Activated T-helper 17 cell treated with anti-CD3 and anti-CD28 coated beads, Interleukin-2, amount 50 U/mL, for 72 hours (primary cell): ENCODE measurements at places on chromosomes 4 and X.

- no peak for ATAC-seq
Observed at GRCh38 chrX:69027181-69028005, 137.9 kb downstream of the PJA1 start.

- ATAC-seq = peak; percentile 24
Observed at GRCh38 chrX:150693725-150694574, 754 bp downstream of the MTMR1 start.

DNA sequence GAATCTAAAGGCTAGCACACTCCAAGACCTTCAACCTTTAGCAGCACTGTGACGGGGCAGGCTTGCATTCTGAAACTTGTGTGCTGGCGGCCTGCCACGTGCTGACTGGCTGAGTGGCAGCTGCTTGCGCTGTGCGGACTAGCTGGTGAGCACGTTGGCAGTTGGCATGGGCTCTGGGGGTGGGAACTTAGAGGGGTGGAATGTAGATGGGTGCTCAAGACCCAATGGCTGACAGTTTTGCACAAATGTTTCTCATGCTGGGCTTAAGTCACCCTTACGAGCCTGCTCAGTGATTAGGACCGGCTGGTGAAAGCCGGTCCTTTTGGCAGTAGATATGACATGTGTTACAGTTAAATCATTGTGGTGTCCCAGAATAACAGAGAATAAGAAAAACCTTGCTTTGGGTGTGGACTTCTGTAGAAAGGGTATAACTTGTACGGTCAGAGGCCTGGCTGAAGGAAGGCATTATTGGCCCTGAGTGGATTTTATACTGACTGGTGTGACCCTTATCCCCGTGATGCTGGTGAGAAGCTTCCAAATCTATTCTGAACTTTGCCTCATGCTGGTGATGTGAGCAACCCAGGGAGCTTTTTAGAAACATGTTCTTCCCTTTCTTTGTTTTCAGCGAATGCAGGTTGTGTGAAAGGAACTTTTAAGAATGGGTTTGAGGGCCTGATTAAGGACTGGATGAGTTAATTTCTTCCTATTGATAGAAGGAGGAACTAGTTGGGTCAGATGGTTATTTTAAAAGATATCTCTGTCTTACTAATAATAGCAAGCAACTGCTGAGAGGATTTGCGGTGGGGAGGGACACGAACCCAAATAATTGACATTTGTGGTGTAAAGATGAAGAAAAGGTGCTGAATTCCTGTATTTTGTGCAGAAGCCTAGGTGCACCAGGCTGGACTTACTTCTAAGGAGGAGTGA is 107.4 kb upstream of the SLC4A4 start:
- ATAC-seq = no peak

DNA sequence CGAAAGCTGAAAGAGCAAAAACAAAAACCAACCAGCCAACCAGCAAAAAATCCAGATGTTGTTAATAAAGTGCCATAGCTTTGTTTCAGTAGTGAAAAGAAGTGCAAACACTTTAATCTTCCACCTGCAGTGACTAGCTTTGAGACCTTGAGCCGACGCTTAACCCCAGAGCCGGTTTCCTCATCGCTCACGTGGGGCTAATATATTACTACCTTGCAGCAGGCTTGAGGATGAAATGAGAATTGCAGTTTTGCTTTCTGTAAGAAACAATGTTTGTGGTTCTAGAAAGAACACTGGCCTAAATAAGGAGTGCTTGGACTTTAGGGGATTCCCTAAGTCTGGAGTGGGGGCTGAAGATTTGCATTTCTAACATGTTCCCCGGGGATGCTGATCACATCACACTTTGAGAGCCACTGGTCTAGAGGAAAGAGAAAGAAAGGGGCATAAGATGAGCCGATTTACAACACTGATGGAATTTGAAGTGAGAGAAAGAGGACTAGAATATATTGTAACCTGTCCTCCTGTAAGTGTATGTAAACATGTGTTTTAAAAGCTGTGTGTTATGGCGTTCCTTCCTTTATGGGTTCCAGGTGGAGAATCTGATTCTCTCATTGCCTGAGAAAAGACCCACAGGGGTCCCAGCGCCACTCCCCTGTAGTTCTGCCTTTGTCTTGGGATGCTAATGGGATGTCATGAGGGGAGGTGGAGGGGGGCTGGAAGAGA is 1.4 kb downstream of the FGF2 start:
- peak; percentile 84 for ATAC-seq

DNA sequence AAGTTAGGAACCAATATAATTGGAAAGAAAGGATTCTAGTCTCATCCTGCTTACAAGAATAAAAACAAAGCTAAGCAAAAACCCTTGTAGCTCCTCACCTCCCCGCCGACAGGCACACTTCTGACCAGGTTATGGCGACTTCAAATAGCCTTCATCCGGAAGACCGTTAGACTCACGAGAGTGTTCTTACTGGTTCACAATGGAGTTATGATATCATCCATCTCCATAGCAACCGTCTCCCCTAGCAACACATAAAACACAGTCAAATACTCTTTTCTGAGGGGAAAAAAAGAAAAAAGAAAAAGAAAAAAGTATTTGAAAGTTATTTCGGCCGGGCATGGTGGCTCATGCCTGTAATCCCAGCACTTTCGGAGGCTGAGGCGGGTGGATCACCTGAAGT is at the start of gene IL13RA2:
Gene IL13RA2 (minus strand): TSS at position 162 of the 400 bp plus-strand sequence. CDS start 347 bp downstream, outside the sequence.
- no peak for ATAC-seq

DNA sequence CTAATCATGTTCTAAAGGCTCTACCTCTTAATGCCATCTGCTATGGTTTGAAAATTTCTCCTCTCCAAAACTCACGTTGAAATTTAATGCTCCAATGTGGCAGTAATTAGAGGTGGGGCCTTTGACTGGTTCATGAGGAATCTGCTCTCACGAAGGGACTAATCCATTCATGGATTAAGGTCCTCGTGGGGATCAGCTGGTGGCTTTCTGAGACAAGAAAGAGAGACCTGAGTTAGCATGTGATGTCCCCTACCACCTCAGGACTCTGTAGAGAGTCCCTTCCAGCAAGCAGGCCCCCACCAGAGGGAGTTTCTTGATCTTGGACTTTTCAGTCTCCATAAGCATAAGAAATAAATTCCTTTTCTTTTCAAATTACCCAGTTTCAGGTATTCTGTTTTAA is 65.3 kb downstream of the WDFY3 start:
- no peak for ATAC-seq

GRCh38 chr4:78693777-78694456 is 82.2 kb upstream of the BMP2K start:
- ATAC-seq = no peak

DNA sequence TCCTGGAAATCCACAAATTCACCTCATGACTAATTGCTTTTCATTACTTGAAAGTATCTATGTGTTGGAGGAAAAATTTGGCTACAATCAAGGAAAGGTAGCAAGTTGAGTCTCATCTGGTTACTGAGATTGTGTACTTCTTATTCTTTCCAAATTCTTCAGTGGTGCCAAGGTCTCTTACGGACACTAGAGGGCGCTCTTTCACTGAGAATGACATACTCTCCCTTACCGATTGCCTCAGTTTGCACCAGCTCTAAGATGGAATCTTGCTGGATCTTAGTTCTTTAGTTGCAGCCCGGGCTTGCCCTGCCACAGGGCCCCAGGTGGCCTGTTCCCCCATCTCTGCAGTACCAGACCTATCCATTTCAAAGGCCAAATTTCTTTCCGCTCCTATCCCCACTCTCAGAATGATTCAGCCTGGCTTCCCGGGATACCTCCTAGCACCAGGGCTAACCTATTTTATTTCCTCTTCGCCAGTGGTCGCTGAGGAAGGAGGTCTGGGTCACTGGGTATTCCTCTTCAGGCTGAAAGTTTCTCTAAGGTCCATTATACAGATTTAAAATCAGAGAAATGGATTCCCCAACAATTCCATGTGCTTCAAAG is 24.6 kb upstream of the GPR50 start:
- peak; percentile 44 for ATAC-seq

GRCh38 chrX:12993826-12994225 is 18.9 kb downstream of the TMSB4X start:
- no peak for ATAC-seq

DNA sequence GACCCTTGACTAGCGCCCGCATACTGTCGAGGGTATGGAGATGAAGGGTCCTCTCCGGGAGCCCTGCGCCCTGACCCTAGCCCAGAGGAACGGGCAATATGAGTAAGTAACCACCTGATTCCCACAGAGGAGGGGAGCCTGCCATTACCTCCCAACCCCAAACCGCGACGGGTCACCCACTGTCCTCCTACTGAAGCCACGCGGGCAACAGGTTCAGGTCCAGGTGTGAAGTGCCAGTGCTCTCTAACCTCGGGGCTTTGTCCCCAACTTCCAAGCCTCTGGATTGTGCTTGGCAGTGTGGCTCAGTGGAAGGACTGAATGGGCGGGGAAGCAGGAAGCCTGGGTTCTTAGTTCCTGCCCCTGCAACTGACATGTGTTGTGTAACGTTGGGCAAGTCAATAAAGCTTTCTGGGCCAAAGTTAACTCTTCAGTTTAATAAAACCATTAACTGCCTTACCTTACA is 694 bp downstream of the OCRL start:
- ATAC-seq = peak; percentile 42

DNA sequence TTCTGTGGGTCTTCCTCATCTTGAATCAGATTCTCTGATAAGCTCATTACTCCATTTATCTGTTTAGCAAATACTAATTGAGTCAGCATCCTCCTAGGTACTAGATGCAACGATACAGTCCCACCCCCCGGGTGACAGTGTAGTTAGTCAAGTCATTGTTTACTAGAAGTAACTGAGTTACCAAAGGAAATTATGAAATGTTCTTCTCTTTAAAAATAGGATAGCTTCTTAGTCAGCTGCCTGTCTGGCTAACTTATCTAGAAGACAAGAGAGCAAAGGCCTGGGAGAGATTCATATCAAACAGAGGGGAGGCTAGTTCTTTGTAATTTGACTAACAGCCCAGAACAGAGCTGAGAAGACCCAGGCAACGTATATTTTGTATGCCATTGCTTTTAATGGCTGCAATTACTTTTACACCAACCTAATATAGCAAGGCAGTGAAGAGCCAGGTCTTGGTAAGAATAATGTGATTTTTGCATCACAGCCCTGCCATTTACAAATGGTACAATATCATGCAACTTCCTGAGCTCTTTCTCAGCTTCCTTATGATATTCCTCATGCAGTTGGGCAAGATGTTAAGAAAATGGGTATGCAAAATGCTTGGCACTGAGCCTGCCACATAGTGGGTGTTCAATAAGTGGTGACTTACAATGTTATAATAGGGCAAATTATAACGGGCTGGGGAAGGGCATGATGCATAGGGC is 149.9 kb downstream of the CHIC2 start:
- ATAC-seq = peak; percentile 66

GRCh38 chr4:156884183-156884582 is 87.4 kb downstream of the PDGFC start:
- no peak for ATAC-seq

DNA sequence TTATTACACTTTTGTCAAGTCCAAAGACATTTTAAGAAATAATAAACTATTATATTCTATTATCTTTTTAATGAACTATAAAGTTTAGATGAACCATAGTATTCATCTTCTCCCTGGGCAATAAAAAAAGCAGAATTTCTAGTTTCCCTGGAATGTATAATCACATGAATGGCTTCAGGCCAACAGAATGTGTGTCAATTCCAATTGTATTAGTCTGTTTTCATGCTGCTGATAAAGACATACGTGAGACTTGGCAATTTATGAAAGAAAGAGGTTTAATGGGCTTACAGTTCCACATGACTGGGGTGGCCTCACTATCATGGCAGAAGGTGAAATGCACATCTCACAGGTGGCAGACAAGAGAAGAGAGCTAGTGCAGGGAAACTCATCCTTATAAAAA is 70.7 kb upstream of the ANXA10 start:
- ATAC-seq = no peak

DNA sequence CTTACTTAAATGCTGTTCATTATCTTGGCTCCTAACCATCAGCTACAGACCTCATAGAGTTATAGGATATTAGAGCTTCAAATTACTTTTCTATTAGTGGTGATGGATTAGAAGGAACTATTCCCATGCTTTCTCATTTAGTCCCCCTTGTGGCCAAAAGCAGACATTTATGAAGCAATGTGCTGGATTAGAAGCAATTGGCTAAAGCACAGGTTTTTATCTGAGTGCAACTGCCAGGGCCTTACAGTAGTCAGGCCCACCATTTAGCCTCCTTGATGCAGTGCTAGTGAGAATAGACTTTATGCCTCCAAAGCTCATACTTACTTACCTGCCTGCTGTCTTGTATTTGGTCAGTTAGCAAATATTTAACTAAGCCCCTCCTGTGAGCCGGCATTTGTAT is 93.0 kb downstream of the TSPAN7 start:
- ATAC-seq = no peak

GRCh38 chr4:82780170-82780751 is 18.3 kb downstream of the SCD5 start:
- ATAC-seq = no peak

GRCh38 chr4:28313729-28314713 is 1453.4 kb downstream of the STIM2 start:
- ATAC-seq = no peak

GRCh38 chr4:118270492-118270891 is 82.3 kb downstream of the PRSS12 start:
- ATAC-seq = no peak

- ATAC-seq = peak; percentile 66
Observed at GRCh38 chr4:82213485-82214417, 160.0 kb downstream of the HNRNPD start.

DNA sequence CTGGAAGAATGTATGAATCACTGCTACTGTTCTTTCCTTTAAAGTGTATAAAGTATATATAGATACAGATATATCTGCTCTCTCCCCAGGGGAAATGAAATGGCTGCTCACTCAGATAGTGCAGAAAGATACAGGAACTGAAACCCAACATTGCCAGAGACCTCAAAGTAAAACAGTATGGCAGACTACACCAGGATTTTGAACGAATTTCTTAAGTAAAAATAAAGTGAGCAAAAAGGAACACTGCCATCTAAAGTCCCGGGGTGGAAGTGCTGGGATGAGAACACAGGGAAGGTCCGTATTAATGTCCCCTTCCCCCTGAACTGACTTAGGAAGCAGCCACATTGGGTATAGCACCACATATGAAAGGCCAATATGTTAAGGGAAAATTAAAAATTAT is 93.4 kb downstream of the TMA16 start:
- no peak for ATAC-seq
